ENCODE measurements at places on chromosomes 7 and 10.

DNA sequence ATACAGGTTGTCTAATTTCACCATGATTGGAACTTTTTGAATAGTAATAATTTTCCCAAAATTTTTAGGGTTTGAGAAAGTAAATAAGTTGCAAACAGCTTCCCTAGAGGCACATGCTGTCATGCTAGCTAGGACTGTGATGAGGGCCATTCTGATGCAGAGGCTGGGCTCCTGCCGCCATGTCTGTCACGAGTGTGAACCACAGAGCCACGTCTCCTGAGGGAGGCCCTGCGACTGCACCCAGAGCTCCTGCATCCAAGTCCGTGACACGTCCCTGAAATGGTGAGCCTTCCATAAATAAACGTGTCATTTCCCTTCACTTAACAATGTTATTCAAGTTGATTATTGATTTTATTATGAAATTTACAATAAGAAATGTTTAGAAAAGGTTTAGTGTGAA lies 40.0 kb downstream of the C10orf120 start:
- no peak for DNase-seq

DNA sequence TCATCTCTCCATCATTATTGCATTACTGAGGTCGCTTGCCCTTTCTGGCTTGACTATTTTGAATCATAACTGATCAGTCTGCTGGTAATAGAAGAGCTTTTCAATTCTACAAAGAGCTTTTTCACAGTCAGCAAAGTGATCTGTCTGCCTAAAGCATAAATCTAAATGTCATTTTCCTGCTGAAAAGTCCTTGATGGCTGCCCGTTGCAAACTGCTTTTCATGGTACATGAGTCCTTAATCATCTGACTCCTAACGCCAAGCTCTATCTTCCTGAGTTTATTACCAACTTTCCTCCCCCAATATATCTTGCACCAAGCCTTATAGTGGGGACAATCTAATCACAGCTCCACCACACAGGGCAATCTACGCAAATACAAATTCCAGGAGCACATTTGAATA lies 39.8 kb downstream of the THSD7A start:
- DNase-seq = no peak

GRCh38 chr7:90488220-90488619 lies 18.8 kb downstream of the PTTG1IP2 start:
- DNase-seq = no peak

DNA sequence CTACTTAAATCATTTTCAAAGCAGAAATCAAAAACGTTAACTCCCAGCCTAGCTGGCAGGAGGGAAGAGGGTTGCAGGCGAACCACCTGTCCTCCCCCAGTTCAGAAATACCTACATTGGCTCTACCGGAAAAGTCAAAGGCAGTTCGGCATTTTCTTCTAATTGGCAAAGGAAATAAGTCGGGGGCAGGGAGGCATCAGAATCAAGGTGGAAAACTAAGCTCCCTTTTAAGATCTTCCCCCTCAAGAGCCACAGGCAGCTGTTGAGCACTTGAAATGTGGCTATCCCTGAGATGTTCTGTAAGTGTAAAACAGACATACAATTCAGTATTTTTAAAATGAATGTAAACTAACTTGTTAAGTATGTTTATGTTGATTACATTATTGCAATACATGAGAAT lies 957 bp upstream of the ELMO1 start:
- DNase-seq = no peak

DNA sequence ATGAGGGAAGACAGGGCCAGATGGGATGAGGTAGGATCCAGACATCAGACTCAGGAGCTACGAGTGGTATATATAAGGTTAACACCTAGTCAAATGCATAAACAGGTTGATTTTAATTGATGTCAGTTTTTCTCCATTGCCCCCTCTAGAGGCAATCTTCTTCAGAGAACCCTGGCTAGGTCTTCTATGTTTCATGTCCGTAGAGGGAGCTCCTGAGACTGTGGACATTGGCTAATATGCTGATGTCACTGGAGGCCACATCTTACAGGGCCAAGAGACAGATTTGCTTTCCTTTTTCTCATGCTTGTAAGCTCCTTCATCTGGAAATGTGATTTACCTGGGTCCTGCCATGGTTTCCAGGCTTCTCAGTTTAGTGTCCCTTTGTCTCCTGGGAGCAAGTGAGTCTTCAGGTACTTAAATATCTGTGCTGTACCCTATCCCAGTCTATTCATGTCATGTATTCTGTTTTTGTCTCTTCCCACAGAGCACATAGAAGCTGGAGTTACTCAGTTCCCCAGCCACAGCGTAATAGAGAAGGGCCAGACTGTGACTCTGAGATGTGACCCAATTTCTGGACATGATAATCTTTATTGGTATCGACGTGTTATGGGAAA lies 161.6 kb upstream of the PRSS1 start:
- DNase-seq = no peak

DNA sequence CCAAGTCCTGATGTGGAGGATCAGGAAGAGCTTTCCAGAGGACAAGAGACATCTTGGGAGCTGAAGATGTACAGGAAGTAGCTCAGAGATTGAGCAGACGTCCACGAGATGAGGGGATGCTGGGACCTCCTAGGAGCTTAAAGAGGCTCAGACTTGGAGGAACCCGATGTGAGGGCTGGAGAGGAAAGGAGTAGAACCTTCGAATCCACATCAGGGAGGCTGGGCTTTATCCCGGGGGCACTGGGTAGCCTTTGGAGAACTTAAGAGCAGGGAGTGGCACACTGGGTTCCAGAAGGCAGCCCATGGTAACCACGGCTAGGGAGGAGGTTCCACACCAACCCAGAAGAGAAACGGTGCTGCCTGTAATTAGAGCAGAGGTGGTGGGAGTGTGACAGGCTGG lies 10.8 kb downstream of the PRKCQ start:
- no peak for DNase-seq

GRCh38 chr10:112775892-112776674 lies 174.0 kb upstream of the TCF7L2 start:
- DNase-seq = no peak

DNA sequence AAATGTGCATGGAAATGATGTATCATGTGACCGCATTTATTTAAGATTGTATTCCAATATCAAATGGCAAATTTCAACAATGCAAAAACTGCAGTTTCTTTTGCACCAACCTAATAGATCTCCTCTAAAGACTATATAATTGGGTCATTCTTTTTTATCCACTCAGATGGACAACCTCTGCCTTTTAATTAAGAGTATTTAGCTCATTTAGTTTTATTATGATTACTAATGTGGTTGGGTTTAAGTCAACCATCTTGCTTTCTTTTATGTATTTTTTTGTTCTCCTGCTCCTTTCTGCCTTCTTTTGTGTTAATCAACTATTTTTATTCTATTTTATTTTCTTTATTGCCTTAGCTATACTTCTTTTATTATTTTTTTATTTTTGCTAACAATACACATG lies 468.5 kb upstream of the MKI67 start:
- DNase-seq = no peak

DNA sequence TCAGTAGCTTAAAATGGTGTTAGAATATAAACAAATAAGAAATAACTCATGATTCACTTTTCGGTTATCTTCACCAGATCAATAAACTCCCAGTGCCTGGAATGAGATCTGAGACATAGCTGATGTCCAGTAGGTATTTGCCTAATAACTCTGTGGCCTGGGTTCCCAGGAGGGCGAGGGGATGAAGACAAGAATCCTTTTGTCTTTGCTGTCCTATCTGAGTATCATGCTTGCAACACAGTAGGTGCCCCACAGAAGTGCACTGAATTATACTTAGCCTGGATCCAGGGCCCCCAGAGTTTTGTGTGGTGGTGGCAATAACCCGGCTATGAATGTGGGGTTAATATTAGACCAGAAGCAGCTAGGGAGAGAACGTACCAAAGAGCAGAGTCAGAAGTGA lies 350.1 kb upstream of the AOAH start:
- DNase-seq = no peak

All from hypothalamus (tissue), 51 donors.